ENCODE measurements at places on chromosomes 7 and 10.

DNA sequence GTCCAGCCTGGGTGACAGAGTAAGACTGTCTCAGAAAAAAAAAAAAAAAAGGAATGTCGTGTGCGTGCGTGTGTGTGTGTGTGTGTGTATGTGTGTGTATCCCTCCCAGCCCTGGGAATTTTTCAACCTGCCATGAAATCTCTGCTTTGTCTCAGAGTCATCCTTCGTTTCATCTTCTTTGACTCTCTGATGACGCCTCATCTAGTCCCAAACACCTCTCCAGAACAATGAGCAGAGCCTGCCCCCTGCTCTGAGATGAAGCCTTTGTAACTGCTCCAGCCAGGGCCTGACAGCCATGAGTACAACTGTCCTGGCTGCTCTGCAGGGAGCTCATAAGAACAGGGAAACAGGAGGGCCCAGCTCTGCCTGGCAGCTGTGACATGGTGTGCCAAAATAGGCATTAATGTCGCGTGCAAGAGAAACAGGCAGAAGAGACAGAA, 149.5 kb downstream of the FAM107B start:
- DNase-seq = no peak

- no peak for DNase-seq
Measured at GRCh38 chr7:68688416-68689086, 909.7 kb upstream of the AUTS2 start.

DNA sequence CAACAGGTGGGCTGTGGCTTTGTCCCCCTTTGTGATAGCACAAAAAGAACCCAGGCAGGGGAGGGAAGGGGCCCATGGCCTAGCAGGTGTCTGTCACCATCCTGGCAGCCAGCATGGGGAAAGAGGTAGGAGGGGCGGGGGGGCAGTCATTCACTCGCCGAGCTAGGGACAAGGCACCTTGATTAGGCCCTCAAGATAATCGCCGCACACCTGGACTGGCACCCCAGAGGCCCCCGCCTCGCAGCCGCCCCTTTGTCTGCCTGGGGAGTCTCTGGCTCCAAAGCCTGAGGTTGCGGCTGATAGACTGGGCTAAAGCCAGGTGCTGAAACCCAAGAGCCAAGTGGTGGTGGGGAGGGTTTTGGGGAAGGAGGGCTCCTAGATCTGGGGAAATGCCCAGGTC, 151.2 kb upstream of the PCBD1 start:
- no peak for DNase-seq

- DNase-seq = no peak
Measured at GRCh38 chr7:126044662-126045061, 1115.0 kb upstream of the POT1 start.

- peak; percentile 46 for DNase-seq
Measured at GRCh38 chr10:86365346-86366032, 1.1 kb downstream of the GRID1 start.

- no peak for DNase-seq
Measured at GRCh38 chr7:21317966-21318915, 109.6 kb upstream of the SP4 start.

DNA sequence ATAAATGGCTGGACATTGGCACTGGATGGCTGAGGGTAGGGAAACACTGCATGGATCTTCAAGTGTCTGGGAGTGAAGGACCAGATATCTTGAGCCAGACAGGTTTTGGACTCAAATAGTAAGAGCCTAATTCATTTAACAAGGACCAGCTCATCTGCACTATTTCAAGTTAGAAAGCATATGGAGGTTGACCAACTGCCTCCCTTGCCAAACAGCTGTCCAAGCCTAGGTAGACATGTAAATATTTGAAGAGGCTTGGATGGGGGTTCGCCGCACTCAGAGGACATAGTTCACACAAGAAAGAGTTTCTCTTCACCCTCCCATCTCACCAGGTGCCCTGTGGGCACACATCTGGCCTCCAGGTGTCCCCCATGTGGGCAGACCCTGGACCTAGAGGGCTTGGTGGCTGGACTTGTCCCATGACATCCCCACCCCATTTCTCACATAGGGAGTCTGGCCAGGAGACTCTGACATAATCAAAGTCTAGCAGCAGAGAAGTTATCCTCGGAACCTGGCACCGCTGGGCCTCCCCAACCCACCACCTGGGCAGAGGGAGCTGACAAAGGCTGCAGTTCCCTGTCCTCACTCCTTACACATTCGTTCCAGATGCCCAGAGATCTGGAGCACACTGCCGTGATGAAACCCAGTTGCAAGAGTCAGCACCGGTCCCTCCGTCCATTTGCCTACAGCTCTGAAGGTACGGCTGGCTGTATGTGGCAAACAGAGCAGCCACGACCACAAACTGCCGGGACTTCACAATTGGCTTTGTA, 116.9 kb upstream of the GDF10 start:
- no peak for DNase-seq

GRCh38 chr7:46558482-46559193, 637.6 kb upstream of the IGFBP3 start:
- no peak for DNase-seq

DNA sequence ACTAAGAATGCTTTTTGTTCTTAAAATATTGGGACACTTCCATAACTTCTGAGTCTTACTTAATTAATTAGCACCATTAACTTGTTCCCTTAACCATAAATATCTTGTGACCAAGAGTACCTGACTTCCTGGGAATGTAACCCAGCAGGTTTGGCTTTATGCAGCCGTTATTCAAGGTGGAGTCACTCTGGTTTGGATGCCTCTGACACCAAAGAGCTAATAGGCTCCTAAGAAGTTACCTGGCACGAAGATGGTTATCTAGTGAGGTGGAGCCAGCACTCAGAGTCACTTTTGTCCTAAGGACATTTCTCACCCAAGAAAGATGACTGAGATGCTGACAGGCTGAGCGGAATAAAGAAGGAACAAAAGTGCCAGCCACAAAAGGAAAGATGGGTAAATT, 172.3 kb downstream of the C1GALT1 start:
- DNase-seq = no peak

GRCh38 chr10:80149123-80149522, 16.6 kb downstream of the PLAC9 start:
- DNase-seq = no peak

GRCh38 chr10:121351540-121351939, 246.7 kb downstream of the FGFR2 start:
- no peak for DNase-seq

DNA sequence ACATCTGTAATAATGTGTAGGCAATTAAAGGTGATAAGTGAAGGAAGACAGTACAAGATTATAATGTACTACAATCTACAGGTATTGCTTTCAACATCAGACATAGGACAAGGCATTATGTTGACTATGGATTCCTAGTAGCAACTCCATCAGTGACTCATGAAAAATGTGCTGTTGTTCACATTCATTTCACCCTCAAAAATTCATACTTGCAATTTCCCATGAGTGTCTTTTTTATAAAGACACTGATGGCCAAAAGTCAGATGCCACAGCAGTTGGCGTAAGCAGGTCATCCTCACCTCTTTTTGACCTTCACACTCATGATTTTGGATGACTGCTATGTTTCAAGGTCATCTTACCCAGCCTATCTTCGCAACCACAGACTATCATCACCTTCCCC, 100.0 kb upstream of the AMPH start:
- DNase-seq = no peak

DNA sequence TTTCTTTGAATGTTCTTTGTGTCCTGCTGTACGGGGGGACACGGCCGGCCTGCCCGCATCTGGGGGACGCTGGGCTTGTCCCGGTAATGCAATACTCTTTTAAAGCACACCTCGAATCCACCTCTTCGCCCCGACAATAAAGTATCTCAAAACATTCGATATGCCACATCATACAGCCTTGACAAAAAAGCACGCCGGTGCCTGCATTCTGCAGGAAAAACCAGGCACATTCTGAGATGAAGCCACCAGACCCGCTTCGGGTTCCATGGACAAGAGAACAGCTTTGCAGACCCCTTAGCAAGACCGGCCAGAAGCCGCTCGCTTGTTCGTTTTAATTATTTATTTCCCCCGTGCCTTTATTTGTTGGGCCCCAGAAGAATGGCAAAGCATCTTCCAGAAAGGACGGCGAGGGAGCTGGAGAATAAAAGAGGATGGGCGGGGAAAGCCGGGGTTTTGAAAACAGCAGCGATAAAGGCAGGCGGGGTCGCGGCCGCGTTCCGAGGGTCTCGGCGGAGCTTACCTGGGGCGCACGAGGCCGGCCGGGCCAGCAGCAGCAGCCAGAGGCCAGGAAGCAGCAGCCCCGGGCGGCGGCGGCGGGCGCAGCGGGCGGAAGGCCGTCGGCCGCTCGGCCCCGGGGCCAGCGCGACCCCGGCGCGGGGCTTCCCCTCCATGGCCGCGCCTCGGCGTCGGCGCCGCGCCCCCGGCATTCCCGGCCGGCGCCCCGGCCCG, 462 bp downstream of the KIAA1549 start:
- peak; percentile 1 for DNase-seq

DNA sequence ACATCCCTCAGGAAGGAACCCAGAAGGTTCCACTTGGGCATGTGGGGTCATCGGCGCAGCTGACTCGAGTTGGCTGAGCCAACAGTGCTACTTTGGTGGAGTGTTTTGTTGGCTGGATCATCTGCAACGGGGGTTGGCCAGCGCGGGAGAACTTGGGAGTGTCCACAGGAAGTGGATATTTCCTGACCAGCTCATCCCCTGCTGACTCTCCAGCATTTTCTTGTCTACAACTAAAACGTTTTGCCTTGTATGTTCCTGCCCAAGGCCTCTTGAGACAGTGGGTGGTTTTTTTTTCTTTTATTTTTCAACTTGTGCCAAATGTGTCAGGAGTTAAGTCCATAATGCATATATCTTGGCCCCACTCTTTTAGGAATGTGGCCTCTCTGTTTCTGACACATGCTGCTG, 208.6 kb downstream of the ZNF365 start:
- DNase-seq = no peak

- DNase-seq = peak; percentile 87
Measured at GRCh38 chr10:93062514-93063143, 2.0 kb downstream of the CYP26C1 start.

GRCh38 chr10:75528392-75528791, 97.0 kb downstream of the LRMDA start:
- no peak for DNase-seq

GRCh38 chr10:77600640-77601039, 37.0 kb downstream of the KCNMA1 start:
- no peak for DNase-seq

GRCh38 chr10:95336702-95337101, 45.9 kb upstream of the PDLIM1 start:
- DNase-seq = no peak

GRCh38 chr7:105002-105401, 87.4 kb upstream of the FAM20C start:
- DNase-seq = no peak

DNA sequence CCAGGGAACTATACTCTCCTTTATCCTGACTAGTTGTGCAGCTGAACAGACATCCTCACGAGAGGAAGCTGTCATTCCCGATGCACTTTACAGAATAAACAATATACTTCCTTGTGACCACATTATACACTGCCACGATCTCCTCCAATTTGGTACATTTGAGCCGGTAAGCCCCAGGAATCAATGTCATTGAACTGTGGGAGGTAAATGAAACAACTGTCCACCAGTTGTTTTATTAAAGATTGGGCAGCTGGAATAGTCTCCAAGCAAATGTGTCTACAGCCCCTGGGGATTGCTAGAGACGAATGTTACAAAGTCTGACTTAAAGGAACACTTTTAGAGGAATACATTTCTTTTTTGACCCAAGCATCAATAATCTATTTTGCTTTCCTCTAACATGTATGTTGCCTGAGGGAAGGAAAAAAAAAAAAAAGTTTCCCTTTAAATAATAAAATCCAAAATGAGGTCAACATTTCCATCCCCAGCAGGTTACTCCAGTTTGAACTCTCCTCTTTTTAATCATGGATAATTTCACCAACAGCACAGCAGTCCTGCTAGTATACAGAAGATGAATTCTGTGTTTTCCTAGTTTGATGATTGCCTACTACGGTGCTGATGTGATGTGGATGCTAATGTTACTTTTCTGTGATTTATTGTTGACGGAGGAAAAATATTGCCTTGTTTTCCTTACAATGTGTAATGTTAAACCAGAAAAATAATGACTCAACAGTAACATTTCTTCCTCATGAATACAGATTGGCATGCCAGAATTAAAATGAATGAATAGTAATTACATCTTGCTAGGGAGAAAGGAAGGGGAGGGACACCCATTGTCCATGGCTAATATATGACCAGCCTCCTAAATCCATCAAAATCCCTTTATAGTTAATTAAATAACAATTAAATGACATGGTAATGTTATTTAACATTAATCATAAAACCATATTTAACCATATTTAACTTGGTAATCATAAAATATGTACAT, 360.9 kb downstream of the NEBL start:
- DNase-seq = no peak

- no peak for DNase-seq
Measured at GRCh38 chr7:42671627-42672026, 240.2 kb downstream of the C7orf25 start.

GRCh38 chr7:123570390-123571182, 13.0 kb upstream of the NDUFA5 start:
- DNase-seq = no peak

- no peak for DNase-seq
Measured at GRCh38 chr10:27618036-27618615, 114.0 kb downstream of the RAB18 start.

GRCh38 chr7:94509887-94510581, 425 bp downstream of the CASD1 start:
- DNase-seq = peak; percentile 81

DNA sequence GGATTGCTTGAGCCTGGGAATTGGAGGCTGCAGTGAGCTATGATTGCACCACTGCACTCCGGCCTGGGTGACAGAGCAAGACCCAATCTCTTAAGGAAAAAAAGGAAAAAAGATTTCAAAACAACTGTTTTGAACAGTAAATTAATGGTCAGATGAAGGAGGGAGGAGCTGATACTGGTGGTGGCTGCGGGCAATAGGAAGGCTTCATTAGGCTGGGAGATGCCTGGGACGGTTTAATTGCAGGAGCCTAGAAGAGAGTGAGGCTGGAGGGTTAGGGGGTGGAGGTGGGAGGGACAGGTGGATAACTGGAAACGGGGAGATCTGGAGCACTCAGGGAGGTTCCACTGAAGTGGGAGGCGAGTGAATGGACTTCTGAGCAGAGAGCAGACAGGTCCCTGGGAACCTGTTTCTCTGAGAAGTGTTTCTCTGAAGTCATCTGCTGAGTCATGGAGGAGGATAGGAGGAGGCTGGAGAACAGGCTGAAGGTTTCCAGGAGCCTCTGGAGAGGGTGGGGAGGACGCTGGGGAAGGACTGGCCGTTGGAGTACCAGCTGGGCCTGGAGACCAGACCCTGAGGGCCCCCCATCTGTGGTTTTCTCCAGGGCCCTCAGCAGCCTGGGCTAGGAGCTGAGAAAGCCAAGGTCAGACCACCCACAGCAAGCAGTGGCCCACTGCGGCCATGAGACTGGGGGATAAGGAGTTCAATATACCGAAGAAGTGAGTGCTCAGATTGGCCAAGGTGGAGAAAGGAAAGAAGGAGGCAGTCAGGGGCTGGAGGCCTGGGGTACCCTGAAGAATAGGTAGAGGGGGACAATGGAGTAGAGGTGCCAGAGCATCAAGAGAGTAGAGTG, 14.4 kb upstream of the YWHAG start:
- DNase-seq = peak; percentile 69

DNA sequence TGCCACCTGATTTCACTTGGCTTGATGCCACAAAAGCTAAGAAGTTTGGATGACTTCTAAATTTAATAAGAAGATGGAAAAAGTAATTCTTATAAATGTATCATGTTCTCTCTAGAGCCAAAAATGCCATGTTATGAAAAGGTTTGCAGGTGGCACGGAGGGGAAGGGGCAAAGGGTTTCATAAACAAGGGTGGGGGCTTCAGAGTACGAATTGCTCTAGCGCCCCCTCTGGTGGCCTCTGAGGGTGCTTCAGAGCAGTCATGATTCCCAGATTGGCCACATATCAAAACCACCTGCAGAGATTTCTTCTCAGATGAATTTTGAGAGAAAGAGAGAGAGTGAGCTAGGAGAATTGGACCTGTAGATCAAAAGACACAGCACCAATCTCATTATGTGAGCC, 208.6 kb upstream of the YAE1 start:
- DNase-seq = peak; percentile 9

All from common myeloid progenitor, CD34-positive (primary cell).